Activated CD4-positive, alpha-beta T cell treated with anti-CD3 and anti-CD28 coated beads, Interleukin-2, amount 10 ng/mL, durations not matched to agents 7 days and 5 days (primary cell): ENCODE measurements at places on chromosomes 11 and 22. TPM values are rescaled to one million over a fixed set of nuclear protein-coding genes. Genes with fewer than 3 reads are reported as not detected.
A peak's percentile ranks its signal among the peaks of the same experiment; 100 is the strongest.

RRM1 gene
- 177 TPM for total RNA-seq

DNA sequence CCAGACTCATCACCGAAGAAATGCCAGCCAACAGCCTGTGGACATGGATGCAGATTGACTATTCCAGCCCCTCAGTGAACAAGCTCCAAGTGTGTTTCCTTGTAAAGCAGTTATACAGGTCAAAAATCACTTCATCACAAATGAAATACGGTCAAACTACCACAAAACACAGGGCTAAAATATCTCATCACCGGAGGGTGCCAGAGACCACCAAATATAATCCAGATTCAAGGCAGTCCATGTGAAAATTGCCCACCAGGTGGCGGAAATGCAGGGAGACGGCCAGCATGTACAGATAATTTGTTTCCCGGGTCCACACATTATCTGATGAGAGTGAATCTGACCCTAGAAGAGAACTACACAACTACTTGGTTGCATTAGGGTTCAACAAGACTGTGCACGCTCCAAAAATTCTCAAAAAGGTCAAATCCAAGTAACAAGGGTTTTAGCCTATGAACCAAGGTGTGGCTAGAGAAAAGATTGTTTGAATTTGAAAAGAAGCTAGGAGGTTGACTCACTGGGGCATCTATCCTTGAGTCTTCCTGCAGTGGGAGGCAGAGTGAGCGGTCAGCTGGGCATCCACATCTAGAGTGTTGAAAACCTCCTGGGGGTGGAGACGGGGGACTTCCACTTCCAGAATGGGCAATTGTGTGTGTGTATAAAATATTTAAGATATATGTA is 71.7 kb downstream of the IGLL5 start:
- no peak overlapping the region for H3K4me3 ChIP-seq
- H3K27me3 ChIP-seq = peaks cover 53% of the 10 kb centered on the region
- no peaks in the 10 kb centered on the region for H3K36me3 ChIP-seq
- peaks cover 4% of the 10 kb centered on the region for H3K4me1 ChIP-seq

GNB1L gene
- total RNA-seq = 7.3 TPM

DNA sequence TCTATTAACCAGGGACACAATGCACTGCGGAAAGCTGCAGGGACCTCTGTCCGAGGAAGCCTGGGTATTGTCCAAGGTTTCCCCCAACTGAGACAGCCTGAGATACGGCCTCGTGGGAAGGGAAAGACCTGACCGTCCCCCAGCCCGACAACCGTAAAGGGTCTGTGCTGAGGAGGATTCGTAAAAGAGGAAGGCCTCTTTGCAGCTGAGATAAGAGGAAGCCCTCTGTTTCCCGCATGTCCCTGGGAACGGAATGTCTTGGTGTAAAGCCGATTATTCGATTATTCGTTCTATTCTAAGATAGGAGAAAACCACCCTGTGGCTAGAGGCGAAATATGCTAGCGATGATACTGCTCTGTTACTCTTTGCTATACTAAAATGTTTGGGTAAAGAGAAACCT is 5.2 kb downstream of the BET1L start:
- H3K36me3 ChIP-seq = peaks cover 25% of the 10 kb centered on the region
- no peak for DNase-seq
- peaks cover 48% of the 10 kb centered on the region for H3K4me1 ChIP-seq

CRYBB2 gene
- total RNA-seq = 0.45 TPM

- H3K36me3 ChIP-seq = no peaks in the 10 kb centered on the region
- DNase-seq = peak; percentile 24
- H3K4me1 ChIP-seq = peaks cover 49% of the 10 kb centered on the region
- no peak overlapping the region for H3K4me3 ChIP-seq
- no peaks in the 10 kb centered on the region for H3K27me3 ChIP-seq
These were observed 14.7 kb downstream of the MGAT3 start for GRCh38 chr22:39471381-39472141.
